ENCODE measurements at places on chromosomes 5 and 9.

- DNase-seq: no peak
These were observed 252.9 kb downstream of the CWC27 start for GRCh38 chr5:65021527-65022226.

DNA sequence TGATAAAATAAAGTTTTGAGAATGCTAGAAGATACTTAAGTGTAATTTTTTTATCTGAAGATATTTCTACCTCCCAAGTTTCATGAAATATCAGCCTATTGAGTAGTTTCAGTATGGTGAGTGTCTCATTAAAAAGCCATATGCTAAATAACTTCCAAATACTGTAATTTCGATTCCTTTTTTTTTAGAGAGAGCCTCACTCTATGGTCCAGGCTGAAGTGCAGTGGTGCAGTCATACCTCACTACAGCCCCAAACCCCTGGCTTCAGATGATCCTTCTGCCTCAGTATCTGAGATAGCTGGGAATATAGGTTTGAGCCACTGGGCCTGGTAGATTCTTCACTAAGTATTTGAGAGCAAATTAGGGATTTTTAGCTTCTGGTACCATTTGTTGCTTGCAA, 24.5 kb downstream of the CDC42SE2 start:
- DNase-seq: no peak

GRCh38 chr5:71925608-71926091, 181.6 kb upstream of the MAP1B start:
- no peak for DNase-seq

- no peak for DNase-seq
These were observed 647.8 kb downstream of the CDH9 start for GRCh38 chr5:26390608-26391007.

GRCh38 chr9:136926154-136926704, 18.3 kb downstream of the FBXW5 start:
- DNase-seq: no peak

- no peak for DNase-seq
These were observed 76.1 kb downstream of the SECISBP2 start for GRCh38 chr9:89394412-89394811.

GRCh38 chr9:76109953-76110352, 219.5 kb downstream of the PCSK5 start:
- no peak for DNase-seq

DNA sequence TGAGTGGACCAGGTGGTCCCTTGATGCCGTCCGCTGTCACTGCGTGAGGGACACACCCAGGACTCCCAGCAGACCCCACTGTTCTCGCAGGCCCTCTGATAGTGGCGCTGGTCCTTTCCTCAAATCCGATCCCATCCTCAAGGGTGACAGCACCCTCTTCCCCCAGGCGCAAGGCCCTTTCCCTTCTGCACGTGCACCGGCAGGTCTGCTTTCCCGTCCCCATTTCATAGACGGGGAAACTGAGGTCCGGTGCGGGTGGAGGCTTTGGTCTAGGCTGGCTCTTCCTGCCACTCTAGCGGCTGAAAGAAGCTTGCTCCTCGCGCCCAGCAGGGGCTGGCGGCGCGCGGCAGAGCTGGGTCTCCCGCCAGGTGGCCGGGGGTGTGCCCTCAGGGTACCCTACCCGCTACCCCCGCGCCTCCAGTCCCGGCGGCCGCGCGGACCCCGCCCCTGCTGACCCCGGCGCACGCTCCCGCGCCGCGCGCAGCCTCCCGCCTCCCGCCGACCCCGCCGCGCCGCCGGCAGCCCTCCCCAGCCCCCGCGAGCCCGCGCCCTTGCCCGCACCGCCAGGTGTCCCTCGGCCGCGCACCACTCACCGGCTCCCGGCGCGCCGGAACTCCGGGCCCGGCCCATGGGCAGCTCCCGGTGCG, 453 bp downstream of the RASGEF1C start:
- no peak for DNase-seq

DNA sequence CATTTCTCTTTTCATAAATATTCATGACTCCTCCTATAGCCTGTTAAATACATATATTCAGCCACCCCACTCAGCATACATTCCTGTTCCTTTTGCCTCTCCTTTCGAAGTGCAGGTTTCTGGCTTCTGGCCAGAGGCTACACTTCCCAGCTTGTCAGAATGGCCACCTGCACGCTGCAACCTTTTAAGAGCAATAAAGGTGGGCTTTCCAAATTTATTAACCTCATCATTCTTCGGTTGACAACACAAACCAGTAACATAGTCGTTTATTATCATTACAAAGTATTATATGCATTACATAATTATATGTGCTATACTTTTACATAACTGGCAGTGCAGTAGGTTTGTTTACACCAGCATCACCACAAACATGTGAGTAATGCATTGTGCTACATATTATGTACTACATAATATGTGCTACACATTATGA, 16.5 kb upstream of the TMEM171 start:
- DNase-seq: no peak

Measured in activated naive CD8-positive, alpha-beta T cell treated with anti-CD3 and anti-CD28 coated beads, Interleukin-2, amount 10 ng/mL, durations not matched to agents 7 days and 5 days (primary cell).